DMS153 (cell line): ENCODE measurements at places on chromosomes 7 and 10.

DNA sequence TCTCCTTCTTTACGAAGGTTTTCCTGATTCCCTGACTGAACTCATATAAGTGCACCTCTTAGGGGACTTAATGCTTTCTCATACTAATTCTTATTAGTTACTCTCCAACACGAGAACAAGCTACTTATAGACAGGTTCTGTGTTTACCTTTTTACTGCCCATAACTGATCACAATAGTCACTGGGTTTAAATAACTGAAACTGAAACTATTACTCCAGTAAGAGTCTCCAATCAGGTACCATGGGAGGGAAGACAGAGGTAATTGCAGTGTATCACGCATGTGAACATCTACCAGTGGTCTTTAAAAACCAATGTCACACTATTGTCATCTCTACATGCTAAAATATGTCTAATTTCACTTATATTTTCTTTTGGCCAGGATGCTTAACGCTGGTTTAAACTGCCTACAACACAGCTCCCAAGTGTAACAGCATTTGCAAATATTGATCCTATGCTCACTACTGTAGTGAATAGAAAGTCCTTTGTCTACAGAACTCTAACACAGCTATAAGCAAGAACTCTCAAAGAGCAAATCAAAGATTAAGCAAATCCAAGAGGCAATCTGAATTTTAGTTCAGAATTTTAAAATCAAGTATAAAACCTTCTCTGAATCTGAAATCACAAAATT is 3.6 kb downstream of the GDI2 start:
- no peak for DNase-seq

- no peak for DNase-seq
These were observed 316.9 kb upstream of the PHYHIPL start for GRCh38 chr10:58859526-58859925.

DNA sequence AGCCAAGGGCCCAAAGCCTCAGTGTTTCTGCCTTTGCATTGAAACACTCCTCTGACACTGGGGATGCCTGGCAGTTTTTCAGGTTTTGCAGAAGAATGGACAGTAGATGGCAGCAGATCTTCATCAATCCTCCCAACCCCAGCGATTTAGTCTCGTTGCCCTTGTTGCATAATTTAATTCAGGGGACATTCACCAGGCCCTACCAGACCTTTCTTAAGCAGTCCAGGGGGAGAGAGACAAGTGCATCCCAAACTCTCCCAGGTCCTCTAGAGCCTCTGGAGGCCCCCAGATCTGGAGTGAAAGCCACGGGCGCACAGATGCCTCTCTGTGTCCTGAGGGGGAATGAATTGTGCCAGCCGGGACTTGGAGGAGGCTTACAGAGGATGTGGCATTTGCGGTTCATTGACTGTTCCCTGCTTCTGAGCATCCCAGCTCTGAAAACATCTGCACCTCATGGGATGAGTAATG is 29.6 kb downstream of the MINDY4 start:
- DNase-seq, result peak; percentile 72

DNA sequence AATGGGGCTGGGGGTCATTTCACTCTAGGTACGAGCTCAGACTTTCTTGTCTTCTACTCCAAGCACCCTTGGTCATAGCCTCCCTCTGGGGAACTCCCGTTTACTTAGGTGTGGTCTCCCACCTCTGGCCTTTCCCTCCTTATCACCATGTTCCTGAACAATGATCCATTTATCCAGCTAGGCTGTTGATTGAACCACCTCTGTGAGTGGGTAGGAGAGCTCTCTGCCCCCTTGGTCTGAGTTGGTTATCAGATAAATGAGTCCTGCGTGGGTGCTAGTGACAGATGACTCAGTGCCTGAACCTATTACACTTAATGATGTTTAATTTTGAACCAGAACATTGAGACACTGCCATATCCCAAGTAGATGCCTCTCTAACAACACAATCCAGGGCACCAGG is 9.4 kb downstream of the BLNK start:
- DNase-seq, result no peak

DNA sequence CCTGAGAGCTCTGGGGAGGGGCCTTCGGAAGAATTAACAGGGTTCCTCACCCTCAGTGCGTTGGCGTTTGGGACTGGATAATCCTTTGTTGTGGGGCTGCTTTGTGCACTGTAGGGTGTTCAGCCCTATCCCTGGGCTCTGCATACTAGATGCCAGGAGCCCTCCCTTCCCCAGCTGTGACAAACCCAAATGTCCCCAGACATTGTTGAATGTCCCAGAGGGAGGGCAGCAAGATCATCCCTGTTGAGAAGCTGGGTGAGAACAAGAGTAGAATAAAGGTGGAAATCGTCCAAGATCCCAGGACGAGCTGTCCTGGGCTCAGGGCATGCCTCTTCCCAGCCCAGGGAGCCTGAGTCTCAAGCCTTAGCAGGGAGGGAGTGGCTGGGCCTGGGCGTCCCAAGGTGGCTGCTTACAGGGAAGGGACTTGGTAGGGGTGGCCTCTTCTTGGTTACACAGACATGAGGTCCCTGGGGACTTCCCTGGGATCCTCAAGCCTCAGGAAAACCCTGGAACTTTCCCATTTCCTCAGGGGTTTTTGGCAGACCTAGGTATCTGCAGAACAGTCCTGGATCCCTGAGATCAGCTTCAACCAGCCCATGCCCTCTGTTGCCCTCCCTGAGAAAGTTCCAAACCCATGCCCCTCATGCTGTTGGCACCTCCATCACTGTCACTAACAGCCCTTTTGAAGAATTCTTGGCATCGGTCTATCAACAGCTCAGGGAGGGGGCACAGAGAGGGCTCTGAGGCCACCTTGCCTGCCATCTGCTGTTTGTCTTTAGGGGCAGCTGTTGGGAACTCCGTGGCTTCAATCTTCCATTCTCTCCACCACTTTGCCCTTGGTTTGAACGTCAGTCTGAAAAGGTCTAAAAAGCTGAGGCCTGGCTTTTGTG is 53.7 kb downstream of the GOLGA7B start:
- no peak for DNase-seq

DNA sequence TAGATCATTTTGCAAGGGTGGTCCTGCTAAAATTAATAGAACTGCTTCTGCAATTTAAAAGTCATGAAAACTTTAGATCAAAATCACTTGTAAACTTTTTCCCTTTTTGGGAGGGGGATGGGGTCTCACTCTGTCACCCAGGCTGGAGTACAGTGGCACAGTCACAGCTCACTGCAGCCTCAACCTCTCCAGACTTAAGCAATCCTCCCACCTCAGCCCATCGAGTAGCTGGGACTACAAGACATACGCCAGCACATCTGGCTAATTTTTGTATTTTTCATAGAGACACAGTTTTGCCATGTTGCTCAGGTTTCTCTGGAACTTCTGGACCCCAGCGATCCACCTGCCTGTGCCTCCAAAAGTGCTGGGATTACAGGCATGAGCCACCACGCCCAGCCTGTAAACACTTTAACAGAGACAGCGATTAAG is 79.7 kb downstream of the LRRC17 start:
- no peak for DNase-seq

DNA sequence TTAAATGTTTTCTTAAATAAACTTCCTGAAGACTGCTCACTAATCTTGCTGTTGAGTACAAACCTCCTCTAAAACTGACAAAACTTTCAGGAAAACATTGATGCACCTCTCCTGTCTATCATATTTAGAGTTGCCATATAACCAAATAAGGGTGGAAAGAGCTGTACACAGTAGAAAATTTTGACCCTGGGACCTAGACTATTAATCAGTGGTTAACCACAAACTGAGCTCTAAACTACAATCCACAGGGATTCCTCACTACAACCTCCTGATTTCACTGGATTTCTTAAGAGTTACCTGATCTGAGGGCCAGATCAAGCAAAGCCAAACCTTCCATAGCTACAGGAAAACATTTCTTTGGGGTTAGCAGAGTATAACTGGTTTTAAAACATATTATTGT is 39.9 kb upstream of the WNT16 start:
- no peak for DNase-seq

GRCh38 chr10:64040781-64041180 is 519.6 kb downstream of the REEP3 start:
- no peak for DNase-seq

DNA sequence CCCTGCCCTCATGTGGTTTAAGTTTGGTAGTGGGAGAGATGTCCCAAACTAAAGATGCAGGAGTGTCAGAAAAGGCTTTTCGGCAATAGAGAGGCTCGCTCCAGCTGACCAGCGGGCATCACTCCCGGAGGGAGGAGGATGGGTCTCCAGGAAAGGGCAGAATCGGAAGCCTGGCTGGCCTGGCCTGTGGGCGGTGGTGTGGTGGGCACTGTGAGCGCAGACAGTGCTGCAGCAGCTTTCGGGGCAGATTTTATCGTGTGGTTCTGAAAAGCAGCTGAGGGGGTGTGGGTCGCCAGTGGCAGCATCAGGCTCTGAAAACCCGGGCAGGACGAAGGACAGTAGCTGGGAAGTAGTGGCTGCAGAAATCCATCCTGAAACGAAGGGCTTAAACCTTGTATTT is 12.8 kb downstream of the BNIP3 start:
- no peak for DNase-seq

GRCh38 chr10:122853665-122854313 is 8.1 kb upstream of the CUZD1 start:
- no peak for DNase-seq

DNA sequence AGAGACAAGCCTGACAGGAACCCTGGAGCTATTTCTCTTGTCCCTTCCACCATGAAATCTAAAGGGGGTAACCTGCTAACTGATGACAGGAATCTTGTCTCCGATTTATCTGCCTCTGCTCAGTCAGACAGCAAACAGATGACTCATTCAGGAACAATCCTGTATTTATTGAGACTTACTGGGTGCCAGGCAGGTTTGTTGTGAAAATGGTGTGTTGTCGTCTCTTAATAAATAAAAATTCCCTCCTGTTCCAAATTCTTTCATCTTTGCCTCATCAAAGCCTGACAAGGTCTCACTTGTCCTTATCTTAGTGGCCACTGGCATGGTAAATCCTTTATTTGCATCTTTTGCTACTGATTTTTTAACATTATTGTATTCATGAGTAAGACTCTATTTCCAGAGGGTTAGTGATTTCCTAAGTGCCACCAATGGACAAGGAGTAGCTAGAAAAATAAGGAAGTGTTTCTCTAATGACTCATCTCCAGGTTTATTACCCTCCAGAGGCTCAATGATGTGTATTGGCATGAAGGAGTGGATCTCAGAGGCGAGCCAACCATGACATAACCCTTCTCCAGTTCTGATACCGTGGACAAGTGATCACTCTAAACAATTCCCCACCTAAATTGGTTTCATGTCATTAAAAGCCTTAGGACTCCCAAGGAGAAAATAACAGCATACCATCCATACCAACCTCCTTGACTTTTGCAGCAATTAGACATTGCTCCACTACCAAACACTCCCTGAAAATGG is 724.0 kb downstream of the GRID1 start:
- DNase-seq, result peak; percentile 22

DNA sequence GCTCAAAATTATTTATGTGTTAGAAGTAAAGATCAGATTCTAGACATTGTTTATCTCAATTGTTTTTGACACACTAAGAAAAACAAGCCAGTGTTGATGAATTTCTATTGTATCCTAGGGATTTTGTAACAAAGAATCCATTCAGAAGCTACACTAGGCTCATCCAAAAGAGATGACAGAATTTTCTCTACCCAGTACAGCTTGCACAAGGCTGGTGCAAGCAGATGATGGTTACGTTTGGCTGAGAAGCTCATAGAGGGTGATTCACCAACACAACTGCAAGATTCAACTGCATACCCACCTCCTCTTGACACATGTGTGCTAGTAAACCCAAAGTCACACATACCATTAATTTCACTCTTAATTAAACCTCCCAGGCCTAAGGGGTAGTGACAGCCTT is 20.8 kb downstream of the GRM3 start:
- no peak for DNase-seq

DNA sequence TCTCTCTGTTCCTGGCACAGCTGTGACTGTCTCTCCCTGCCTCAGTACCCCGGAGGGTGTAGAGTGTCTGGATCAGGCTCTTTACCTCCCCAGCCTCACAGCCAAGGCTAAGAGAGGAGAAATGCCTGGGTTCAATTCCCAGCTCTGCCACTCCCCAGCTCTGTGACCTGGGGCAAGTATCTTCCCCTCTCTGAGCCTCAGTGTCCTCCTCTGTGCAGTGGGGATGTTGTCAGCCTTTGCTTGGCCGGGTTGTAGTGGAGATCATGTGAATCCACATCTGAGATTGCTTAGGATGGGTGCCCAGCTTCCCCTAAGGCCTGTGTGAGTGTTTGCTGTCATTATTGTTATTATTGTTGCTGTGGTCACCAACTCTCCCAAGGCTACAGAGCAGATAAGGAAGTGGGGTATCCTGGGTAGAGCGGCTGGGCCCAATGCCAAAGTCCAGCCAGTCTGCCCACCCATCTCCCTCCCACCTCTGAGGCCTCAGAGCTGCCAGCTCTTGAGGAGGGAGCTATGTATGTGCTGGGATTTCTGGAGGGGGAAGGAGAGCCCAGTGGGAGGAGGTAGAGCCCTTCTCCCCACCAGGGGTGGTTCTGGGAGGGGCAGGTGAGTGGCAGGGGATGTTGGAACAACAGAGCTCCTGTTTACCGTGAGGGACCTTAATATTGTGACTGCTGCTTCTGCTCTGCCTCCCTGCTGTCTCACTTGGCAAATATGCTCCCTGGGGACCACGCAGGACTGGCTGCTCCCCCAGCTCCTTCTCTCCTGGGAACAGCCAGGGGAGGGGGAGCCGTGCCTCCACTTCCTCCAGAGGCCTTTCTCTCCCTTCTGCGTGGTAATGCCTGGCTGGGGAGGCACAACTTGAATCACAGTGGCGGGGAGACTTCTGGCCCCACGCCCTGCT is 170.5 kb downstream of the RPS24 start:
- peak; percentile 99 for DNase-seq
